ENCODE measurements at places on chromosomes 3 and 15. TPM values are rescaled to one million over a fixed set of nuclear protein-coding genes. Genes with fewer than 3 reads are reported as not detected.

DNA sequence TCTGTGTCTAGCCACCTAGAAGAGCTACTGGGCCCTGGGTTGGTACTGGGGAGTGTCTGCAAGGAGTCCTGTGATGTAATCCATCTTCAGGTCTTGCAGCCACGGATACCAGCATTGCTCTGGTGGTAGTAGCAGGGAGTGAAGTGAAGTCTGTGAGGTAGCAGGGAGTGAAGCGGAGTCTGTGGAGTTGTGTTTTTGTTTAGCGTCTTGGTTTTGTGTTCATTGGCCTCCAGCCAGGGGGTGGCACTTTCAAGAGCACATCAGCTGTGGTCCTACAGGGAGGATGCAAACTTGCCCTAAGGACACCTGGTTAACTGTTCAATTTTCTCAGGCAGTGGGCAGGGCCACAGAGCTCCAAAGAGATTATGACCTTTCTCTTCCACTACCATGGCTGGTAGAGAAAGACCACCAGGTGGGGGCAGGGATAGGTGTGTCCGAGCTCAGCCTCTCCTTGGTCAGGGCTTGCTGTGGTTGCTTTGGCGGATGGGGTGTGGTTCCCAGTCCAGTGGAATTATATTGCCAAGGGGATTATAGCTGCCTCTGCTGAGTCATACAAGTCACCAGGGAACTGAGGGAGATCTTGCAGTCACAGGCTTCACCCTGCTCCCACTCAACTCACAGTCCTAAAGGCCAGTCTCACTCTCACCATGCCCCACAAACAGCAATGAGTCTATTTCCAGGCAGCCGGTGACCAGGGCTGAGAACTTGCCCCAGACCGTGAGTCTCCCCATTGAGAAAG, 424.7 kb downstream of the ZBBX start:
- ATAC-seq: peak; percentile 61

DNA sequence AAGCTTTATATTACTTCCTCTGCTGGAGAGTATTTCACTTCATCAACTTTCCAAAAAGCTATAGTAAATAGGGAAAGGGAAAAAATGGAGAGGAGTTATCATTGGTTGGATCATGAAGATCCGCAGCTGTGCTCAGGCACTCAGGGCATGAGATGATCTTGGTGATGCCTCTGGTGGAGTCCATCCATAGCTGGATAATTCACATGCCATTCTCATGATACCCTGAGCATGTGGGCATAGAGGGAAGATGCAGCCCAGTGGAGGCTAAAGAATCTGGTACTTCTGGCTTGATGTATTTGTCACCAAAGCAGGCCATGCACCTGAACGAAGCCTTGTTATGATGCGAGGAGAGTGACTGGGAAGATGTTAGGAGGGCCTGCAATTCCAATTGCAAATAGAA, 150.2 kb downstream of the CHST2 start:
- no peak for ATAC-seq

GRCh38 chr3:8278448-8278847, 223.2 kb upstream of the LMCD1 start:
- no peak for ATAC-seq

GRCh38 chr3:115655761-115656282, 32.5 kb downstream of the GAP43 start:
- ATAC-seq: no peak

- no peak for ATAC-seq
Measured at GRCh38 chr15:27237319-27237939, 266.4 kb downstream of the GABRG3 start.

Gene GRAMD2A
- 1.7 TPM for total RNA-seq

Gene CHRNA7
- total RNA-seq: 7.0 TPM

DNA sequence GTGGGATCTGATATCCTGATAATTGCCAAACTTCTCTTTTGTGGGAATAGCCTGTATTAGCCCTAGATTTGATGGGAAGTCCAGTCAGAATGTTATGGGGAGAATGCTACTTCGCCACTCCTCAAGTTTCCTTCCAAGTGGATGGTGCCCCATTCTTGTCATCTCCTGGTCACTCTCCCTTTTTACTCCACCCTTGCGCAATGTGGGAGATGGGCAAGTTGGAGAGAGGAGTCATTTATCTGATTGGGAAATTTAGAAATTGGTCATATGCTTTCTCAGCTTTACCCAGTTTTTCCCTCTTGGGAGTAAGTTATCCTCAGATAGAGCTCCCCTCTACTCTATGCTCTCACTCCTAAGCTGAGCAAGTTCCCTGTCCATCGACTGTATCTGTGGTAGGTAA, 14.4 kb downstream of the FANCD2OS start:
- no peak for ATAC-seq

DNA sequence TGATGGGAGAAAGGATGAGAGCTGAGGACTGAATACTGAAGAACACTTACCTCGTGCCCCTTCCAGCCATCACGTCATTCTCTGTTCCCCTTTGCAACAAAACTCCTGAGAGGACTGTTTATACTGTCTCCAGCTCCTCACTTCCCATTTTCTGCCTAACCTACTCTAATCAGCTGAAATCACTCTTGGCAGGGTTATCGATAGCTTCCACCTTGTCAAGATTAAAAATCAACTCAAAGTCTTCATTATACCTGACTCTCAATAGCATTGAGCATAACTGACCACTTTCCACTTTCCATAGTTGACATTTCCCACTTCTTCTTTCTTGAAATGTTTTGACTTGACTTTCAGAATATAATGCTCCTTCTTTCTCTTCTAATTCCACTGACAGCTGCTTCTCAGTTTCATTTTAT, 4.3 kb downstream of the BTBD1 start:
- ATAC-seq: no peak

Gene ADAMTS17
- 1.6 TPM for total RNA-seq

GRCh38 chr15:93943586-93943985, 287.8 kb upstream of the MCTP2 start:
- peak; percentile 96 for ATAC-seq

Gene NLGN1
- 35.6 TPM for total RNA-seq

DNA sequence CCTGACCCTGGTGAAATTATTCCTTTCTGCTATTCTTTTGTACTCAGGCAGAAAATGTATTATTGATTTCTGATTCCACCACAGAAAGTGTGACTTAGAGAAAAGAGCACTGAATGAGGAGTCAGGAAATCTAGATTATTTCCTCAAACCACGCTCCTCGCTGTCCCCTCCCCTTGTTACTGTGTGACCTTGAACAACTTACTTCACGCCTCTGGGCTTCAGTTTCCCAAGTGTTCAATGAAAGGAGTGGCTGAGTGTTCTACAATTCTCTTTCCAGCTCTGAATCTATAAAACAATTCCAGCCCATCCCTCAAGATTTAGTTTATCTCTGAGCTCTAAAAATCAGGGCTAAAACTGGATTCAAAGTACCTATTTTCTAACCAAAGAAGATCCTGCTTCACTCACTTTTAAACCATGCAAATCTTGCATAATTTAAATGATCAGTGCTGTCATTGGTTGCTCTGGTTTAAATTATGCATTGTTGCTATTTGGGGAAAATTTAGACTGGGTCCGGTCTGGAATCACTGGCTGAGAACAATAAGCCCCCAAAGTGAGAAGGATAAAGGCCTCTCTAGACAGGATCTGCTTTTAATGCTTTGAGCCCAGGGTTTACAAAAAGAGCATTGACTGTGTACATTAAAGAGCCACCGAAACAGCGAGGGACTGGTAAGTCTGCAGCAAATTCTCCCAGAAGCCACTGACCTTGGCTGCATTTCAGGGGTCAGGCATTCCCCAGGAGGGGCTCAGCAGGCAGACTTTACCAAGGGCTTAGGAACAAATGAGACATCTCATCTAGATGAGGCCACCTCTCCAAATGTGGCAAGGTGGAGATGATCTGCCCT, 3.2 kb downstream of the TNIK start:
- no peak for ATAC-seq

GRCh38 chr3:127384717-127385539, 97.1 kb upstream of the PRR20G start:
- ATAC-seq: peak; percentile 9

DNA sequence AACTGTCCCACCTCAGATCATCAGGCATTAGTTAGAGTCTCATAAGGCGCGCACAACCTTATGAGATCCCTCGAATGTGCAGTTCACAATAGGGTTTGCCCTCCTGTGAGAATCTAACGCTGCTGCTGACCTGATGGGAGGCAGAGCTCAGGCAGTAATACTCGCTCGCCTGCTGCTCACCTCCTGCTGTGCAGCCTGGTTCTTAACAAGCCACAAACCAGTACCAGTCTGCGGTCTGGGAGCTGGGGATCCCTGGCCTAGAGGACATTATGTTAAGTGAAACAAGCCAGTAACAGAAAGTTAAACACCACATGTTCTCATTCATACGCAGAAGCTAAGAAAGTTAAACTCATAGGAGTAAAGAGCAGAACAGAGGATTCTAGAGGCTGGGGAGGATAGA, 47.0 kb downstream of the MAP3K13 start:
- ATAC-seq: no peak

Gene ADAMTS7
- 1.5 TPM for total RNA-seq

GRCh38 chr15:51801391-51801835, 28.0 kb upstream of the TMOD3 start:
- peak; percentile 68 for ATAC-seq

DNA sequence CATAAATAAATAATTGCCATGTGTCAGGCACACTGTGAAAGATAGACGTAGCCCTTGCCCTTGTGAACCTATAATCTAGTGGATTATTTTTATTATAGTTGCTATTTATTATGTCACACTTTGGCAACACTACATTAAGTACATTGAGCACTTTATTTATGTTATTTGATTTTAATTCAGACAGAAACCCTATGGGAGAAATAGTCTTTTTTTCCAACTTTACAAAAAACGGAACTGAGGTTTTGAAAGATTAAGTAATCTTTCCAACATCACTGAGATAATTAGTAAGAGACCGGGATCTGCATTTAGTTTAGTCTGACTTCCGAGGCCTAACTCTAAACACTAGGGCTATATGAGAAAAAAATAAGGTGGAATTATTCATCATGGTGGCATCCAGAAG, 2.8 kb upstream of the FILIP1L start:
- no peak for ATAC-seq
